ENCODE measurements at places on chromosomes 11 and 22. TPM values are rescaled to one million over a fixed set of nuclear protein-coding genes. Genes with fewer than 3 reads are reported as not detected.

GRCh38 chr11:109668973-109669634, 247.1 kb downstream of the C11orf87 start:
- H3K36me3 ChIP-seq, result no peaks in the 10 kb centered on the region
- no peak for DNase-seq
- H3K4me1 ChIP-seq, result no peaks in the 10 kb centered on the region
- no peak overlapping the region for H3K4me3 ChIP-seq
- no peak overlapping the region for H3K27ac ChIP-seq
- no peaks in the 10 kb centered on the region for H3K27me3 ChIP-seq

DNA sequence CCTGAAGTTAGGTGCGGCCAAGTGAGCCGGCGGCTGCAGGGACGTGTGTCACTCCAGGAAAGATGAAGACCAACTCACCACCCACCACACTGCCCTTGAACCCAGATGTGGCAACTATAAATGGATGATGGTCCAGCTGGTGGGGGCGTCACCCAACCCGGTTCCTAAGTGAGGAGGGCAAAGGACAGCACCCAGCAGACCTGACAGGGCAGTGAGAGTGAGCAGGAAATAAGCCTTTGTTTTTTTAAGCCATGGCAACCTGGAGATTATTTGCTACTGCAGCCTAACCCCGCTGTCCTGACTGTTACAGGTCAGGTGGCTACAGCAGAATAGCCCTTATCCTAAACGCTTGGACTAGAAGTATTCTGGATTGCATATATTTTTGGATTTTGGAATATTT, 228.9 kb downstream of the CTTN start:
- no peak overlapping the region for H3K4me3 ChIP-seq
- DNase-seq, result no peak
- H3K27me3 ChIP-seq, result peaks cover 32% of the 10 kb centered on the region
- no peak overlapping the region for H3K27ac ChIP-seq

- H3K36me3 ChIP-seq, result no peaks in the 10 kb centered on the region
Measured at GRCh38 chr11:19715373-19715772, 2.7 kb downstream of the NAV2 start.

GRCh38 chr11:69750108-69750850, 24.9 kb downstream of the FGF4 start:
- H3K27me3 ChIP-seq, result peaks cover 2% of the 10 kb centered on the region
- no peak overlapping the region for H3K4me3 ChIP-seq
- no peaks in the 10 kb centered on the region for H3K36me3 ChIP-seq
- no peak overlapping the region for H3K27ac ChIP-seq
- H3K4me1 ChIP-seq, result no peaks in the 10 kb centered on the region

Gene ARL2
- 39.5 TPM for total RNA-seq

Gene PDE3B
- 143 TPM for total RNA-seq

Gene SAA4
- not detected for total RNA-seq

DNA sequence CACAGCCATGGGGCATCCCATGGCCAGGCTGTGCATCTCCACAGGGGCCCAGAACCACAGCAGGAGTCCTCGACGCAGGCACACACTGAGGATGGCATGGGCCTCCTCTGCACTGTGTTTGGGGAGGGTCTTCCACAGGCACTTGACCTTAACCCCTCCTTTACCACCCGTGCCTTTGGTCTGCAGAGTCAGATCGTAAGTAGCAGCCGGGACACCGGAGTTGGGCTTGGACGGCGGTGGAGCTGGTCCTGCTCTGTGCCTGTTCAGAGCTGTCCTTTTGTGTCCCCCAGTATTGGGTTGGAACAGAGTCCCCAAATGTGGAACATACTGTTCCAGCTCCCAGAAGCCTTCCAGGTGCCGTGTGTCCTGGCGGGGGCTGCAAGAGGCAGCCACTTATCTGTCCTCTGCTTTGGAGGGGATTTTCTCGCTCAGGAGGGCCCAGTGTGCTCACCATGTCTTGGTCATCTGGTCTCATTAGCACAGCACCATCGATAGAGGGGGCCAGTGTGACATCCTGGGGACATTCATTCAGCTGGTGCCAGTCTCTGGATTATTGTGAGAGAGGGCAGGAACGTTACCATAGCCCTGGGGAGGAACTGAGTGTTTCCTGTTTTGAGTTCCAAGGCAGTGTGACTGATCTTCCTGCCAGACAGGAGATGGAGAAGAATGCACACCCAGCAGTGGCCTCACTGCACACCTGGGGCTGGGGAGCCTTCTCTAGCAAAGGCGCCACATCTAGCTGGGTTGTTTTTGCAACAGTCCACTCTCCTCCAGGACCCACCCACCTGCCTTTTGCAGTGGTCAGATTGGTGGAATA, 12.4 kb downstream of the CRELD2 start:
- peak overlapping the region; percentile 34 for H3K27ac ChIP-seq
- H3K4me1 ChIP-seq, result peaks cover 58% of the 10 kb centered on the region
- H3K4me3 ChIP-seq, result no peak overlapping the region
- no peak for DNase-seq
- peaks cover 3% of the 10 kb centered on the region for H3K36me3 ChIP-seq

GRCh38 chr11:20112291-20113148, 47.8 kb downstream of the DBX1 start:
- no peaks in the 10 kb centered on the region for H3K4me1 ChIP-seq
- no peaks in the 10 kb centered on the region for H3K27me3 ChIP-seq
- H3K27ac ChIP-seq, result no peak overlapping the region
- no peak for DNase-seq
- H3K4me3 ChIP-seq, result no peak overlapping the region

GRCh38 chr11:45097721-45098493, 48.5 kb upstream of the PRDM11 start:
- H3K4me1 ChIP-seq, result peaks cover 33% of the 10 kb centered on the region
- no peak for DNase-seq
- no peaks in the 10 kb centered on the region for H3K36me3 ChIP-seq
- peaks cover 4% of the 10 kb centered on the region for H3K27me3 ChIP-seq
- H3K27ac ChIP-seq, result no peak overlapping the region

Gene KREMEN1
- total RNA-seq, result 0.25 TPM

- H3K27me3 ChIP-seq, result peaks cover 19% of the 10 kb centered on the region
- H3K4me1 ChIP-seq, result no peaks in the 10 kb centered on the region
- H3K4me3 ChIP-seq, result peak overlapping the region; percentile 64
- no peak for DNase-seq
- no peak overlapping the region for H3K27ac ChIP-seq
- H3K36me3 ChIP-seq, result no peaks in the 10 kb centered on the region
Measured at GRCh38 chr11:134332189-134332631, 422 bp downstream of the GLB1L2 start.

Gene CNTF
- 4.3 TPM for total RNA-seq

DNA sequence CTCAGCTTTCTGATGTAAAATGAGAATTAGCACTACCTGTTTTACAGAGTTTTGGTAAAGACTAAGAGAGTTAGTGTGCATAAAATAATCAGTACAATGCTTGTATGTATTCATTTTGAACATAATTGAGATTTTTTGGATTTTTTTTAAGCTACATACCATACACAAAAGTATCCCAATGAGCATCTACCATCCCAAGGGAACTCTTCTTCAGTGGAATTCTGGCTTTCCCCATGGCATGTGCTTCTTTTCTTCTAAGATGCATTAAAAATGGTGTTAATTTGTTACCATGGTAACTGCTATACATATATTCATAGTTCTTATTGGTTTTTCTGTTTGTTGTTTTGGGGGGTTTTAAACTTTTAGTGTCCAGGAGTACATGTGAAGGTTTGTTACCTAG, 17.7 kb downstream of the OR8D1 start:
- no peak overlapping the region for H3K27ac ChIP-seq
- DNase-seq, result no peak
- H3K4me1 ChIP-seq, result no peaks in the 10 kb centered on the region
- no peaks in the 10 kb centered on the region for H3K36me3 ChIP-seq
- no peaks in the 10 kb centered on the region for H3K27me3 ChIP-seq

GRCh38 chr11:71525188-71525937, 1.7 kb upstream of the KRTAP5-7 start:
- DNase-seq, result no peak
- no peak overlapping the region for H3K4me3 ChIP-seq
- H3K27ac ChIP-seq, result no peak overlapping the region
- no peaks in the 10 kb centered on the region for H3K36me3 ChIP-seq
- no peaks in the 10 kb centered on the region for H3K27me3 ChIP-seq

DNA sequence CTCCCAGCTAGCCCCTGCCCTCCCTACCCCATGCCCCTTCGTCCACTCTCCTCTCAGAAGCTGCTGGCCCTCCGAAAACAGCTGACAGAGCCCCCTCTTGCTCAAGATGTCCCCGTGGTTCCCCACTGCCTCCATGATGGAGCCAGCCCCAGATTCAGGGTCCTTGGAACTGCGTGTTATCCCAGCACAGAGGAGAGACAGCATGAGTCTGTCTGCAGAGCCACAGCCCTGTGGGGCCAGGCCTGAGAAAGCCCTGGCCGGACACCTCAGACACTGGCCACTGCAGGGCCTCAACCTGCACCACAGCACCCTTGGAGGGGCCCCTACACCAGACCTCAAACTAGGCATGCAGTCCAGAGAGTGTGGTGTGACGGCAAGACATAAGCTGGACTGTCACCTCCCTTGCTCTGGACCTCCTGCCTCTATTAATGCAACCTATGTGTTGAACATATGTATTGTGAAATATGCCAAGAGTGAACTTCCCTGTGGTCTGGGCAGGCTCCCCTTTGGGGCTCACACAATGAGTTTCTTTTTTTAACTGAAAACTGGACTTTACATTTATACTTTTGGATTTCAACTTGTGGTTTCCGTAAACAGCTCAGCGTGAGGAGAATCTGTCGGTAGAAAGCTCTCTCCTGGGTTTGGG, 9.6 kb downstream of the PNPLA5 start:
- peaks cover 14% of the 10 kb centered on the region for H3K4me1 ChIP-seq
- no peak overlapping the region for H3K4me3 ChIP-seq
- no peak for DNase-seq
- no peaks in the 10 kb centered on the region for H3K36me3 ChIP-seq
- H3K27me3 ChIP-seq, result peaks cover 78% of the 10 kb centered on the region

- H3K4me1 ChIP-seq, result no peaks in the 10 kb centered on the region
- H3K27me3 ChIP-seq, result no peaks in the 10 kb centered on the region
- H3K4me3 ChIP-seq, result no peak overlapping the region
Measured at GRCh38 chr11:83642500-83642899, 356.3 kb upstream of the CCDC90B start.

GRCh38 chr11:104946907-104947306, 21.5 kb downstream of the CASP4 start:
- H3K36me3 ChIP-seq, result peaks cover 4% of the 10 kb centered on the region
- H3K27me3 ChIP-seq, result no peaks in the 10 kb centered on the region
- no peak overlapping the region for H3K4me3 ChIP-seq
- H3K4me1 ChIP-seq, result no peaks in the 10 kb centered on the region

DNA sequence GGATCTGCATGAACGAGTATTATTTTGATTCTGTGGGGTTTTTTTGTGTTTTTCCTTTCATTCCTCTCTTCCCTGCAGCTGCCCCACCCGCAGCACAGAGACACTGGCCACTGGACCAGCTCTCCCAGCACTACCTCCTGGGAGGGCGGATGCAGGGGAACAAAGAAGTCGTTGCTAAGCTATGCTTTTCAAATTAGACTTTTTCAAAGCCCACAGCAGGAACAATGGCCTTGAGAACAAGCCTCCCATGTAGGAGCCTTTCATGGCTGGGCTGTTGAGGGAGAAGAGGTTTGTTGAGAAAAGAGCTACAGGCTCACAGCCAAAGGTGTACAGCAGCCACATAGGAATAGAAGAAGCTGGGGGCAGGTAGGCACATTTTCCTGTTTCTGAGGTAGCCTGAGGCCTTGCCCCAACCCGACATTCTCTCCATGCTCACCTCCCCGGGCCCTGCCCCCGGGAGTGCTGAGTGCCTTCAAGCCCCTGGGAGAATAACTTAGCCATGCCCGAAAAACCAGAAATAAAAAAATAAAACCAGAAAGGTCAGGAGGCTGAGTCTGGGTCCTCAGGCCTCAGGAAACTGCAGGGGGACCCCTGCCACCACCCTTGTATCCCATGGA, 20.5 kb upstream of the SYT12 start:
- H3K4me1 ChIP-seq, result no peaks in the 10 kb centered on the region
- no peak for DNase-seq
- no peak overlapping the region for H3K4me3 ChIP-seq
- peaks cover 14% of the 10 kb centered on the region for H3K27me3 ChIP-seq
- no peaks in the 10 kb centered on the region for H3K36me3 ChIP-seq
- H3K27ac ChIP-seq, result no peak overlapping the region

Gene WNT11
- total RNA-seq, result 1.3 TPM

- no peak overlapping the region for H3K27ac ChIP-seq
- no peak overlapping the region for H3K4me3 ChIP-seq
- no peaks in the 10 kb centered on the region for H3K4me1 ChIP-seq
- no peak for DNase-seq
Measured at GRCh38 chr11:2588809-2589537, 110.8 kb downstream of the KCNQ1OT1 start.

DNA sequence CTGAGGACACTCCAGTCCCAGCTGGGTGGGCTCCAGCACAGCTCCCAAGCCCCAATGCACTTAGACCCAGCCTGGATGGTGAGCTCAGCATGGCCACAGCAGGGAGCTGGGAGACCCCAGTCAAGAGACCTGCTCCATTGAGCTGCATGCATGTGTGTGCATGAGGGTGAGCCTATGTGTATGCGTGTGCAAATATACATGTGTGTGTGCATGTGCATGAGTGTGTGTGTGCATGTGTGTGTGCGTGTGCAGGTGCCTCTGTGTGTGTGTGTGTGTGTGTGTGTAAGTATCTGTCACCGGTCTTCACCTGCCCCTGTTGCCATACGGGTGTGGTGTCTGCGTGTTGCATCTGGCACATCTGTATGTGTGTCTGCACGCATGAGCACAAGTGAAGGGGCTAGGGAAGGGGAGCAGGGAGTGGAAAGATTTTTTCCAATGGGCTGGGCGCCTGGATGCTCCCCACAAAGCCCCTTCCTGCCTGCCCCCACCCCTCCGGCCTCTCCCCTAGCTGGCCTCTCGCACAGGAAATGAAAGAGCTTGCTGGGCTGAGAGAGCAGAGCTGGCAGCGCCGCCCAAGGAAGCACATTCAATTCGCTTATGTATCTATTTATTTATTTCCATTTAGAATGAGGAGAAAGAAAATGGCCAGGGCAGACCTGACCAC, 4.1 kb downstream of the TSPAN32 start:
- no peaks in the 10 kb centered on the region for H3K36me3 ChIP-seq
- H3K4me3 ChIP-seq, result peak overlapping the region; percentile 51
- no peaks in the 10 kb centered on the region for H3K27me3 ChIP-seq
- H3K4me1 ChIP-seq, result peaks cover 31% of the 10 kb centered on the region
- no peak for DNase-seq

DNA sequence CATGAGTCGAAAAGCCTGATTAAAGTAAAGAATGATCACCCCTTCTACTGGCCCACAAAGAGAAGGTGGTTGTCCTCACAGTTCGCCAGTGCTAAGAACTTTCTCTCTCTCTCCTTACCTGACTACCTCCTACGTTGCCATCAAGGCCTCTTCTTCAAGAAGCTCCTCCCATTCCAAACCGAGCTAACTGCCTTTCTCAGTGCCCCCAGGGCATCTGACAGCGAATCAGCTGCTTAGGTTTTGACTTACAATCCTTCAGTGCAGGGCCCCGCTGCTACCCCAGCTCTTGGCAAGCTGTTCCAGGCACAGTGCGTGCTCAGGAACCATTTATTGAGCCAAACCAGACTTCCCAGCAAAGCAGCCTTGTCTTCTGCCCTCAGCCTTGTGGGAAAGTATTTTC, 5.8 kb downstream of the VSTM5 start:
- no peak overlapping the region for H3K4me3 ChIP-seq
- peaks cover 3% of the 10 kb centered on the region for H3K27me3 ChIP-seq
- no peaks in the 10 kb centered on the region for H3K36me3 ChIP-seq
